ENCODE measurements at places on chromosomes 5 and 9.

DNA sequence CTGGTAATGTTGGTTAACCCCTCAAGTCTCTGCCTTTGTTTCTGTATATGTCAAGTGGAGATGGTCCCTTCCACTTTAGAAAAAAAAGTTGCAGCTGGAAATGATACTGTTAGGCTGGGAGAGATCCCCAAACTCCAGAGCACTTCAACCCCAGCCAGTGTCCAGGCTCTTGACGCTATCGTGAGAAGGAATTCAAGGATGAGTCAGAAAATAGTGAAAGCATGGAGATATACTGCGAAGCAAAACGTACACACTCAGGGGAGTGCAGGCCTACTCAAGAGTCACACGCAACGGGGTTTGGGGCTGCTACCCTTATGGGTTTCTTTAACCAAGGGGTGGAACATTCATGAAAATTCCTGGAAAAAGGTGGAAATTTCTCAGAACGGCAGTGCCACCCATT lies 24.9 kb downstream of the KCNV2 start:
- H3K4me3 ChIP-seq = no peak overlapping the region
- H3K36me3 ChIP-seq = peaks cover 6% of the 10 kb centered on the region
- H3K27ac ChIP-seq = no peak overlapping the region
- no peaks in the 10 kb centered on the region for H3K27me3 ChIP-seq

DNA sequence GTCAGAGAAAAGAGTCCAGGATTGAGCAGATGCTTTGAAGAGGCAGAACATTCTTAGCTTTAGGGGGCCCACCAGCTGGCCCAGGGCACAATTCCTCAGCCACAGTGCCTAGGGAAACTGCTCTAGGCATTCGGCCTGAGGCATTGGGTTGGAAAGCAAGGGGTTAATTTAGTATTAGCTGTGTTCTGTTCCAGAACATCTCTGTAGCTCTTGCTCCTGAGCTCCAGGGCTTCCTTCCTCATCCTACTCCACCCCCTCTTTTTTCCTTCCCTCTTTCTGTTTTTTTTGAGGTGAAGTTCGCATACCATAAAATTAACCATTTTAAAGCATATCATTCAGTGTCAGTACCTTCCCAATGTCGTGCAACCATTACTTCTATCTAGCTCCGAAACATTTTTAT lies 74.5 kb upstream of the PANK3 start:
- peak; percentile 10 for DNase-seq
- H3K27me3 ChIP-seq = no peaks in the 10 kb centered on the region
- H3K36me3 ChIP-seq = no peaks in the 10 kb centered on the region
- peaks cover 4% of the 10 kb centered on the region for H3K4me1 ChIP-seq
- H3K27ac ChIP-seq = no peak overlapping the region
- H3K4me3 ChIP-seq = no peak overlapping the region

GRCh38 chr9:122031157-122031556 lies 62.0 kb downstream of the TTLL11 start:
- no peaks in the 10 kb centered on the region for H3K4me1 ChIP-seq
- no peaks in the 10 kb centered on the region for H3K27me3 ChIP-seq
- no peak overlapping the region for H3K4me3 ChIP-seq
- H3K36me3 ChIP-seq = no peaks in the 10 kb centered on the region
- H3K27ac ChIP-seq = no peak overlapping the region
- no peak for DNase-seq

GRCh38 chr5:131671994-131672655 lies 37.1 kb upstream of the RAPGEF6 start:
- DNase-seq = no peak
- no peak overlapping the region for H3K4me3 ChIP-seq
- no peak overlapping the region for H3K27ac ChIP-seq
- peaks cover 68% of the 10 kb centered on the region for H3K36me3 ChIP-seq

Data from endodermal cell (in vitro differentiated cells).